ENCODE measurements at places on chromosomes 12 and 14. TPM values are rescaled to one million over a fixed set of nuclear protein-coding genes. Genes with fewer than 3 reads are reported as not detected.

Gene GLT8D2
- 13.5 TPM for total RNA-seq

Gene STYK1
- total RNA-seq = 4.7 TPM

Gene KRT72
- not detected for total RNA-seq

Gene APEX1
- 57.0 TPM for total RNA-seq

Gene KLRC4
- total RNA-seq = not detected

Gene CCND2
- total RNA-seq = 301 TPM

Gene KRT83
- total RNA-seq = not detected

Gene EIF2S3B
- total RNA-seq = 0.94 TPM

Gene IFNG-AS1
- 0.31 TPM for total RNA-seq

Gene SYT1
- total RNA-seq = 168 TPM

Gene FGF6
- not detected for total RNA-seq

Gene CCDC197
- total RNA-seq = not detected

Gene CD163L1
- total RNA-seq = 3.4 TPM
